ENCODE measurements at places on chromosomes 2 and 18. TPM values are rescaled to one million over a fixed set of nuclear protein-coding genes. Genes with fewer than 3 reads are reported as not detected.

DNA sequence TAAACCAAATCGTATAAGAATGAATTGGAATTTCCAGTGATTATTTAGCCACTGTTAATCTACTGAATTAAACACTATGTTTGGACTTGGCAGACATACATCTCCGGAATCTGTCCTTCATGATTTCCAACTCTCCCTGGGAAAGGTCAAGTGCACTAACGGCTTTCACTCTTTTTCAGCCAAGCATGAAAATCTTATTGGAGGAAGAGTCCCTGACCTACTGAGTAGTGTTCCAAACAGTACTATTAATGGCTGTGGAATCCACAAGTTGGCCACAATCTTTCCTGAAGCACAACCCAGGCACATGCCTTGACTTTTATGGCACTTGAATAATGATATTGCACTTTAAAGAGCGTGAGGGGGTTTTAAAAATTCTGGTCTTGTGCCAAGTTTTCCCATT lies 318.9 kb upstream of the RND3 start:
- no peak for DNase-seq

CFAP65 gene
- not detected for polyA plus RNA-seq

DNA sequence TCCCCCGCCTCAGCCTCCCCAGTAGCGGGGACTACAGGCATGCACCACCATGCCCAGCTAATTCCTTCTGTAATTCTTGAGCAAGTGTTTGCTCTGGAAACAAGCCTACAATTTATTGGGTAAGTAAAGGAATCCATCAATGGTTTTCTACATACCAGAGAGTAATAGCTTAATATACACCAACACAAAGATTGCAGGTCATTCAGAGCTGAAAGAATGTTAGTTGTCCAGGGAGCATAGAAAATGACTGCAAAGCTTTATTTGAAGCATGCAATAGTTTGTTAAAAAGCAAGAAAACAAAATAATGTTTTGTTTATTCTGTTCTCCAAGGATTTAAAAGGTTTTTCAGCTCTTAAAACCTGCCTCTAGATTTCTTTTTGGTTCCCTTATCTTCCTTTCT lies 5.6 kb downstream of the IDH1 start:
- DNase-seq = no peak

DNA sequence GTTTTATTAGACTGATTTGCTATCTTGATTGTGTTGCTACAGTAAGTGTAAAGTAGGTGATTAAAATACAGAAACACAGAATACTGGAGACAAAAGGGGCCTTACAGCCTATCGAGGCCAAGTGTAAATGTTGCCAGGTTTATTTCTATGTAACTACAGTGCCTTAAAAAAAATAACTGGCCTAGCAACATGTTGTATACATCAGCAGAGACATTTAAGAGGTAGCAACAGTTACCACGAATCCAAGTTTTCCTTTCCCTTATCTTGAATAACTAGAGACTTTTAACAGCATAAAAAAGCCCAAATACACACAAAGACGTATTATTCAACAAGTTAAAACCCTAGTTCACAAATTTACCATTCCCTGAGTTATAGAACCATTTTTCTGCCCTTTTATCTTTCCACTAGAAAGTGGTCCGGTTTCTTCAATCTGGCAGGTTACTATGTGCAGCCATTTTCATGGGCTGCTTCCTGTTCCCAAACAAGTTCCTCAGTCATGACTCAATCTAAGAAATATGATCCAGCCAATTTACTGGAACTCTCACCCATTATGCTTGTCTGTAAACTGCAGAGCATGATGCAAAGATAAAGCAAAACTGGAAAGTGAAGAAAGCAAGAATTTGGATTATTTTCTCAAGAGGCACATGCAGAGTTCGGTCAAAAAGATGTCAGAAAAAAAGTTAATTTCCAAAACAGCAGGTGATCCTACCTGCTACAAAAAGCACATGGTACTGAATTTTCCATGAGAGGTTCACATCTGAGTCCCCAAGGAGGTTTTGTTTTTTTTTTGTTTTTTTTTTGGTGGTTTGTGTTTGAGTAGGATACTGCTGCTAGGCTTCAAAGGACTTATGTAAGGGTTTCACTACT lies 22.2 kb downstream of the NFE2L2 start:
- DNase-seq = peak; percentile 78

- no peak for DNase-seq
Measured at GRCh38 chr2:30098266-30099005, 48.4 kb upstream of the YPEL5 start.

LINC00305 gene
- polyA plus RNA-seq = not detected

DNA sequence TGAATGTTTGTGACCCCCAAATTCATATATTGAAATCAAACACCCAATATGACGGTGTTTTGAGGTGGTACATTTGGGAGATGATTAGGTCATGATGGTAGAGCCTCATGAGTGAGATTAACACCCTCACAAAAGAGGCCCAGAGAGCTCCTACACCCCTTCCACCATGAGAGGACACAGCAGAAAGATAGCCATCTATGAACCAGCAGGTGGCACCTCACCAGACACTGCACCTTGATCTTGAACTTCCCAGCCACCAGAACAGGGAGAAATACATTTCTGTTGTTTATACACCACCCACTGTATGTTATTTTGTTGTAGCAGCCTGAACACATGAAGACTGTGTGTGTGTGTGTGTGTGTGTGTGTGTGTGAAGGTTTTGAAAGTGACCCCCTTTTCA lies 58.1 kb downstream of the ST3GAL5 start:
- DNase-seq = no peak

DNA sequence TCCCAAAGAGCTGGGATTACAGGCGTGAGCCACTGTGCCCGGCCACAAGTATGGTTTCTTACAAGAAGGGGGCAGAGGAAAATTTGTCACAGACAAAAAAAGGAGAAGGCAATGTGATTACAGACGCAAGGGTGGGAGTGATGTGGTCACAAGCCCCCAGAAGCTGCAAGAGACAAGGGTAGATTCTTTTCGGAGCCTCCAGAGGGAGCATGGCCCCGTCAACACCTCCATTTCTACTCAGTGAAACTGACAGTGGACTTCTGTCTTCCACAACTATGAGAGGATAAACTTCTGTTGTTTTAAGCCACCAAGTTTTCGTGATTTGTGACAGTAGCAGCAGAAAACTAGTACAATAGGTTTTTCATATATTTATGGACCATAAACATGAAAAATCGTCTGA lies 2.1 kb upstream of the TCF7L1 start:
- peak; percentile 48 for DNase-seq

GRCh38 chr2:134397146-134397896 lies 143.4 kb downstream of the MGAT5 start:
- DNase-seq = no peak

UGT1A3 gene
- polyA plus RNA-seq = not detected

DNA sequence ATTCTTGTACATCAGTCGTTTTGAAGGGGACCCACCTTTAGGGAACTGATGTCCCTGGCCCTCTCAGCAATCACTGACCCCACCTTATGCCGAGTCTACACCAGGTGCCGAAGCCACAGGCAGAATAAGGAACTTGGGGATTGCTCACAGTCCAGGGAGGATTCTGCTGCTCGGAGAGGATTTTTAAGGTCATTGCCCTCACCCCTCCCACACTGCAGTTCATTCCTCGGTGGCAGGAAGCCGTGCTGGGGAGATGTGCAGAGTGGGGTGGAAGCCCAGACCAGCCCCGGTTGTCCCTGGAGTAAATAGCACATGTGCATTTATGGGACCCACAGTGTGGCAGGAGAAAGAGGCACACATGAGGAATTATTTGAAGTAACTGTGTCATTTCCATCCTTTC lies 50.4 kb downstream of the PLB1 start:
- DNase-seq = no peak

GRCh38 chr2:2571301-2572150 lies 240.5 kb upstream of the MYT1L start:
- DNase-seq = no peak

CHRNG gene
- polyA plus RNA-seq = 106 TPM

PSD4 gene
- 5.6 TPM for polyA plus RNA-seq

DNA sequence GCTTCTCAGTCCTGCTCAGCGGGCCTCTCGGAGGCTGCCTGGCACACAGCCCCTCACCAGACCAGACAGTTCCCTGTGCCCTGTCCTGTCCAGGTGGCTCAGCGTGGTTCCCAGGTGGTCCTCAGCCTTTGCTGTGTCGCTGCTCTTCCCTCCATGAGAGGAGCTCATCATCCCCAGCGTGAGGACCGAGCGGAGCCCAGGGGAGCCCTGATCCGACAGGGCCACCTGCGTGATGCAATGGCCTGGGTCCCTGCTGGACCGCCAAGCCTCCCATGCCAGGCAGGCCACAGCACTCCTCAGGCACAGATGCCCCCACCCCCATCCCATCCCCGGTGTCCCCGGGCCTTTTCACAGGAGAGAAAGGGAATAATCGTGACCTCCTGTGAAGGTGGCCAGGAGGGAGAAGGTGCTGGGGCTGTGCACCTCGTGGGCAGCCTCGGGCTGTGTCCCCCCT lies 4.3 kb downstream of the GPC1 start:
- DNase-seq = no peak

DNA sequence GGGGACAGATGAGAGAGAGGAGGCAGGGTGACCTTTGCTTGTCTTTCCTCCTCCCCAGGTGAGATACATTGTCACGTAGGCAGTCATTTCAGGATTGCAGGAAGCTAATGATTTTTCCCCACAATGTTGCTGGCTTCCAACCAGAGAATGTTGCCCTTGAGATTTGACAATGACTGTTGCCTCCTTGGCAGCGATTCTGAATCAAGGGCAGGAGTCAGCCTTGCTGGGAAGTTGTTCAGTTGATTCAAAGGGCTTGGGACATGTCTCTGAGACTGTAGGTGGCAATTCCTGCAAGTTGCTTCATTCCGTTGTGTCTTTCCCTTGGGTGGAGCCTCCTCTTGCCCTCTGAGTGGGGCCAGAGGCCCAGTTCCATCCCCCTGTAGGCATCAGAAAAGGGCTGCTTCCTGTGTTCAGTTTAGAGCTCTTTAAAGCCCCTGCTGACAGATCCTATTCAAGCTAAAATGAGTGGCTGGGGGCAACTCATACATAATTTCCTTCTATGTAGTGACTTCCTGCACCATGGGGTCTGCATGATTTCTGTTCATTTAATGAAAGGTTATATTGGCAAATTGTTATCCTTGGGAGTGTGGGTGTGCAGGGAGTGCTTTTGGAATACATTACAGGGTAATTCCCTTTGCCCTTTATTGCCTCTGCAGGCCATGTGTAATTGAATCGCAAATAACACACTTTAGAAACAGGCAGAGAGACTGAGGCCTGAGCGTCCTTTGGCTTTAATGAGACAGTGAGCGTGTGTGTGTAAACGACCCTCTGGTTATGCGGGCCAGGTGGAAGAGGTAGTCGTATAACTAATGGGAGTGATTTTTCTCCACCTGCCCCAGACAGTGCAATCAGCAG lies 52.4 kb downstream of the GPR39 start:
- DNase-seq = no peak

SERPINB8 gene
- 1.8 TPM for polyA plus RNA-seq

DNA sequence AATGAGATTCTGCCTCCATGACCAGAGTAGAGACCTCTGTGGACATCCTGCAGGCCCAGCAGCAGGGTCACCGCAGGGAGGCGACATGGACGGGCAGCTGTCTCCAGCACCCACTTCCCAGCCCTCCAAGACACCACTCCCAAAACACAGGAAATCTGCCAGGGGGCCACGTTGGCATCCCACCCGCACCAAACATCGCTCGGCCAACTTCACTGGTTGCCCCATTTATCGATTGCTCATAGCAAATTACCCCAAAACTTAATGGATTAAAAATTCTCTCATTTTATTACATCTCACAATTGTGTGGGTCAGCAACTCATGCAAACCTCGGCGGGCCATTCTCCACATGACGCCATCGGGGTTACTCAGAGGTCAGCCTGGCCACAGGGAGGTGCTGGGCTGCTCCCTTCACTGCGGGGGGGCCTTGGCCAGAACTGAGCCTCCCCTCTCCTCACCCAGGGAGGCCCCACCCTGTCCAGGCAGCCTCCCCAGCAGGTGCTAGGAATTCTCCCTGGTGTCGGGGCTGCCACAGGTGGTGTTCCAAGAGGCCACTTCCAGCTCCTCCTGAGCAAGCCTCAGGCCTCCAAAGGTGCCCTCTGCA lies 420.7 kb upstream of the MYT1L start:
- no peak for DNase-seq

DNA sequence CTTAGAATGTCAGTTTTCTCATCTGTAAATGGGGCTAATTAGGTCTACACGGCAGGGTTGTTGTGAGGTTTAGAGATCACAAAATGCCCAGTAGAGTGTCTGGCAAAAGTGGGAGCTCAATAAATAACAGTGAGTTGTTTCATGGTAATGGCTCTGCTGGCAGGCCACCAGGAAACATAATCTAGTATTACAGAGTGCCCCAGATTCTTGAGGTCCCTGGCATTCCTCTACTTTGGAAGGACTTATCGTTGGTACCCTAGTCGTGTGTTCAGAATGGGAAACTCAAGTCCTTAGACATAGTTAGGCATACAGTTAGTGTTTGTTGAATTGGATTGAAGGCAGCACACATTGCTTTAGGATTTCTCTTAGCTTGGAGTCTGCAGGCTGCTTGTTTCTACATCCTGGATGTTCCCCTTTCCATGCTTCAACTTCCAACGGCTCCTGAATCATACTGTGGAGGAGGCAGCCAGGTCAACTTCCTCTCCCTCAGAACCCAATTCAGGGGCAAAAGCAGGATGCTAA lies 161.5 kb upstream of the FOSL2 start:
- no peak for DNase-seq

GRCh38 chr2:219252570-219252899 lies 508 bp upstream of the TUBA4B start:
- DNase-seq = no peak

DNA sequence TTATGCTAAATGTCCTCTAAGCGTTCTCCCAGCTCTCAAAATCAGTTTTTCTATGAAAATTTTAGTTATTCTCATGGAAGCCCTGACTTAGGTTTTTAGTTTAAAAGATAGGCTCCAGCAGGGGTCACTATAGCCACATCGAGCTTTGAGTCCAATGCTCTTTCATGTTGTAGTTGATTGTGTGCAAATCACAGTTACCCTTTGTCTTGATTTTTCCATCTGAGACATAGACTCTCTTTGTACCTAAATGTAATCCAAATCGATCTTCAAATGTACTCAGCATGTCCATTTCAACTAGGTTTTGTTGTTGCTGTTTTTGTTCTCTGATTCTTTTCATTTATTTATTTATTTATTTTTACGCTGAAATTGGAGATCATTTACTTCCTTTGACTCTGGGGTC lies 26.4 kb upstream of the MSTN start:
- peak; percentile 73 for DNase-seq

COL3A1 gene
- polyA plus RNA-seq = 13,401 TPM

- peak; percentile 35 for DNase-seq
Measured at GRCh38 chr2:5826979-5827655, 134.9 kb downstream of the SOX11 start.
